Activated CD4-positive, alpha-beta T cell treated with anti-CD3 and anti-CD28 coated beads, Interleukin-10, Interleukin-2, amounts not matched to agents 100 ng/mL and 50 ng/mL, durations not matched to agents 16 hours and 8 hours (primary cell): ENCODE measurements at places on chromosomes 1 and 21.

DNA sequence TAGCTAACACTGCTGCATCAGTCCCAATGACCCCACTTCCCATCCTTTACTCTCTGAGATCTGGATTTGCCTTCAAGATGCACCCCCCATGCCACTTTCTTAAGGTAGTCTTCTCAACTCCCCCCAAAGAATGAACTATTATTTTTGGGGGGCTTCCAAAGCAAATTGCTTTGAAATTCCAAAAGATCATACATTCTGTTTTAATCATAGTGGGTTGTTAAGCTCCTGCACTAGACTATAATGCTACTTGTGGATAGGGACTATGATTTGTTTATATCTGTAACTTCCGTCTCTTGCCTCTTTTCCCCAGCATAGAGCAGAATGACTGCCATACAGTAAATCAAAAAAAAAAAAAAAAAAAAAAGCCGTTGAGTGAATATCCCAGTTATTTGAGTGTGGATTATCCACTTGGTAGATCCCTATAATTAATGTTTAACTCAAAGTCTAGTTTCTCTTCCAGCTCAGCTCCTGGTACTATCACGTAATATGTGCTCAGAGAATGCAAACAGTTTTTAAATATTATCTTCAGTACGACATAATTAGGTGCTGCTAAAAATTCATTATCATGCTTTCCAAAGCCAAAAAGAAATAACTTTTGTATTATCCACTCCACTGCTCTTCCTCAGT is 26.9 kb downstream of the KIRREL1 start:
- DNase-seq = no peak

DNA sequence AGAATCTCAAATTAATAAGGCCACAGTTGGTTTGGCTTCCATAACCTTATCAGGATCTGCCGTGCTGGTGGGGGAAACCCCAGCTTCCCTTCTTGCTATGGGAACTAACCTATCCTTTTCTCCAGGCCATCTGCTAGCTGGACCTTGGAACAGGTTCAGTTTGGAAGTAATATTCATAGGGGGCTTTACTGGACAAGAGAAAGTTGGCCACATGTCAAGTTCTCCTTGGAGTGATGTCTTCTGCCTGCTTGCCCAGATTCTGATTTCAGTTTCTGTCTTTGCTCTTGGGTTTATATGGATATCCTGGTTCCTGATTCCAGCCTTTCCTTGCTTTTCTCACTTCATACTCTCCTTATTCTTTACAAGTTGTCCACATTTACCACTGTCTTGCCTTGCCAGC is 279.6 kb downstream of the ASTN1 start:
- DNase-seq = no peak

DNA sequence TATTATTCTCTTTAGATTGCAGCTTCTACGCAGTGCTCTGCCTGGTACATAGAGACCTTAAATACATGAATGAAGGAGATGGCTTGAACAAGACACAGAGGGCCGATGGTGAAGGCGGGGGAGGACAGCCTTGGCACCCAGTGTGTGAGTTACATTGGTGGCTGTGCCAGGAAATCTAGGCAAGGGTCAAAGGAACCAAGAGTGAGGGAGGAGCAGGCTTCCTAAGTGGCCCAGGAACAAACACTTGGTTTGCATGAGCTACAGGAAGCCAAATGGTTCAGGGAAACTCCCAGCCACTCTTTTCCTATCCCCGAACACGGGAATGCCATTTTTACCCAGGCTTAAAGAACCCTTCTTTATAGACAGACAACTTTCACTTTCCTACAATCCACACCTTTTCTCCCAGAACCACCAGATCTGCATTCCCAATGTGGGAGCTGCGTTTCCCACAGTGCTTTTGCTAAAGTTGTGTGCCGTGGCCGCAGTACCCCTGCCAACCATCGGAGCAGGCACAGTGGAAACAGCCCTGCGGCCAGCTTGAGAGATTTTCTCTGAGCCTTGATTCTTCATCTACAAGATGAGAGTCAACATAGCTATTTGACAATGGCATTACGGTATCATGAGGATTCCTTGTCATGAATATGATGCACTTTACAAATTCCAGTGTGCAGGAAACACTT is 3.5 kb upstream of the CLEC20A start:
- no peak for DNase-seq

DNA sequence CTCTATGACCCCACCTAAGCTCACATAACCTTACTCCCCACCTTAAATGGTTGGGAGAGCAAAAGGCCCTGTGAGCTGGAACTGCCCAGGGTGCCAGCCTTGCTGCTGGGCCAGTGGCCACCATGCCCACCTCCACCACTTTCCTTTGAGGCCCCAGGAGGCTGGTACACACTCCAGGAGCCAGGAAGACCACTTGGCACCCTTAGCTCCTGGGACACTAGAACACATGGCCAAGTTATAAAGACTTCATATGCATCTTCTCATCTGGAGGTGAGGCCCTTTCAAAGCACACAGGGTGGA is 21.9 kb downstream of the CAPZB start:
- no peak for DNase-seq

- DNase-seq = peak; percentile 65
These were observed 14.0 kb upstream of the SYNC start for GRCh38 chr1:32716312-32717148.

DNA sequence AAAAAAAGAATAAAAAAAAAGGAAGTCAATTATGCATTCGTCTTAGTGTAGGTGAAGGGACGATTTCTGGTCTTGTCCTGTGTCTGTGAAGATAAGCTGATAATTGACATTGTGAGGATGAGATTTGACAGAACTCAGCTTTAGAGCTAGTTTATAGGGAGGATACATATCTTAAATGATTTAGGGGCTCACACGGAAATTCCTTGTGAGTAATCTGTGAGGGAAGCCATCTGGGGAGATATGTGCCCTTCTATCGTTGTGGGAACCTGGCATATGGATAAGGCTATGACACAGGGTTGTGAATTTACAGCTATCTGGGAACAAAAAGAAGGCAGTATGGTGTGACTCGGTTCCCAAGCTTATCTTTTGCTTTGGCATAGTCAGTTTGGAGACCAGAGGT is 71.1 kb downstream of the RABGAP1L start:
- DNase-seq = no peak

GRCh38 chr1:179968284-179968993 is 13.8 kb downstream of the CEP350 start:
- DNase-seq = no peak

- no peak for DNase-seq
These were observed 85.5 kb downstream of the PGBD5 start for GRCh38 chr1:230340526-230341161.

DNA sequence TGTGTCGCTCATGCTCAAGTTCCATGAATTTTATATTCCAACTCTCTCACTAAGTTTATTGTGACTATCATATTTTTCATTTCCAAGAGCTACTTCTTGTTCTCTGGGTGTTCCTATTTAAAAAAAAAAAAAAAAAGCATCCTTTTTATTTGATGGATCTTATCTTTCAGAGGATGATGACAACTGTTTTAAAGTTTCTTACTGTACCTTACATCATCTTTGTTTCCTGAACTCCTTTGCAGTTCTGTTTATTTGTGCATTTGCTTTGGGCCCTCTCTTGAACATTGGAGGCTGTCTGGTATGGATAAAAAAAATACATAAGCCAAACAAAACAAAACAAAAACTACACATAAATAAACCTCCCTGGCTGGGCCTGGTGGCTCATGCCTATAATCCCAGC is 32.1 kb upstream of the FAM20B start:
- DNase-seq = no peak

- DNase-seq = no peak
These were observed 16.4 kb downstream of the LDLRAD1 start for GRCh38 chr1:54001591-54001990.

- peak; percentile 3 for DNase-seq
These were observed 704 bp downstream of the ALG6 start for GRCh38 chr1:63368131-63368530.

- no peak for DNase-seq
These were observed 78.7 kb downstream of the ACTL8 start for GRCh38 chr1:17833661-17834501.

DNA sequence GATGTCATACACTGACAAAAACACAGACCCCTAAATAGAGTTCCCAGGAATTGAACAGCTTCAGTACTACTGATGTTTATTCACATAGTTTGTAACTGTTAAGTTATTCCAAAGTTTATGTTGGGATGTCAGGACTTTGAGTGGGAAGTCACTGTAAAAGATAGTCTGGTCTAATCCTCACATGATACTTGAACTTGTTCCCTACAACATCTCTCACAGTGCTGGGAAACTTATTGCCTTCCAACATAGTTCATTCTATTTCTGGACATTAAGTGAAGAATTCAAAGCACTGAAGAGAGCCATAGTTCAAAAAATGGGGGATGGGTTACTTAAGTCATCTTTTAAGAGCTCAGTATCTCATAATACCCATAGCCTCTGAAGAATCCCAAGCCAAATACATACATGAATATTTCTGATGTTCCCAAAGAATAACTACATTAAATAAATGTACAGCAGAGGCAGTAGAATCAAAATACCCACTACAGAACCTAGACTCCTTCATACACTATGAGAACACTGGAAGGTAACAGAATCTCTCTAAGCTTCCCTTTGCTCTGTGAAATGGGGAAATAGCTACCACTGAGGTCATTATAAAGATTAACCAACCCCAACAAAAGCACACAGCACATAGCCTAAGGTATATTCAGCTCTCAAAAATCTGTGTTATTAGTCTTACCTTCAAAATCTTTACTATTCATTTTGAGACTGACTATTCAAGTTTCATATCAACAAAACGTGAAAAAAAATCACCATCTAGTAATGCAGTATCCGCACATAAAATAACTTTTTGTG is 81.4 kb downstream of the ESRRG start:
- no peak for DNase-seq

GRCh38 chr1:93798291-93798690 is 80.7 kb downstream of the DNTTIP2 start:
- no peak for DNase-seq

DNA sequence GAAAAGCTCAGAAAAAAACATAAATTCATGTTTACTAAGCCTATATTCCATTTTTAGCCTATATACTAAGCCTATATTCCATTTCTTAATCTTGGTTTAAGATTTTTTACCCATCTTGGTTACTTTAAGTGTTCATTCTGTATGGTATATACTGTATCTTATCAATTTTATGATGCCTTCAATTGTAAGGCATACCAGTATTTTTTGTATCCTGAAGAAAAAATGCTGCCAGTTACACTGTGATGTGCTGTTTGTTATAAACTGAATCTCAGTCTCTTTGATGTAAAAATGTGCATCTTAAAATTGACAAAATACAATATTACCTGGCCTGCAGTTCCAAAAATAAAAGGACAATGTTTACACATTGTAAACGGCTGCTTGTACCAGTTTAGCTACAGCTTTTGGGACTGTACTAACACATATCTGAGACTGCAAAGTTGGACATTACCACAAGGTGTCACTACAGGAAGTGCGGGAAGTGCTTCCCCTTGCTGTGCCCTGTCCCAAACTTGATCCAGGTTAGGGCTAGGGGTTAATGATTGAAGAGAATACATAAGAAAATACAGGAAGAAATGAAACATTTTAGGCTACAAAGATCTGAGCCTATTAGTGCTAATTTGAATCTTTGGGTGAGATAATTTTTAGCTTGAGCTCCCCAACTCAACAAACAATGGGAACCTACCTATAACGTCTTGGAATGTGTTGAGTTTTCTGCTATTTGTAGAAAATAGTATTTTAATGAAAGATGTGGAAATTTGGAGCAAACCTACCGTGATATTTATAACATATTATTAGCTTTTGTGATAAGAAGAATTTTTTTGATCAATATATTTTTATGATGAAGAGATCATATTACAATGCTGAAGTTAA is 108.9 kb downstream of the LBR start:
- peak; percentile 38 for DNase-seq

DNA sequence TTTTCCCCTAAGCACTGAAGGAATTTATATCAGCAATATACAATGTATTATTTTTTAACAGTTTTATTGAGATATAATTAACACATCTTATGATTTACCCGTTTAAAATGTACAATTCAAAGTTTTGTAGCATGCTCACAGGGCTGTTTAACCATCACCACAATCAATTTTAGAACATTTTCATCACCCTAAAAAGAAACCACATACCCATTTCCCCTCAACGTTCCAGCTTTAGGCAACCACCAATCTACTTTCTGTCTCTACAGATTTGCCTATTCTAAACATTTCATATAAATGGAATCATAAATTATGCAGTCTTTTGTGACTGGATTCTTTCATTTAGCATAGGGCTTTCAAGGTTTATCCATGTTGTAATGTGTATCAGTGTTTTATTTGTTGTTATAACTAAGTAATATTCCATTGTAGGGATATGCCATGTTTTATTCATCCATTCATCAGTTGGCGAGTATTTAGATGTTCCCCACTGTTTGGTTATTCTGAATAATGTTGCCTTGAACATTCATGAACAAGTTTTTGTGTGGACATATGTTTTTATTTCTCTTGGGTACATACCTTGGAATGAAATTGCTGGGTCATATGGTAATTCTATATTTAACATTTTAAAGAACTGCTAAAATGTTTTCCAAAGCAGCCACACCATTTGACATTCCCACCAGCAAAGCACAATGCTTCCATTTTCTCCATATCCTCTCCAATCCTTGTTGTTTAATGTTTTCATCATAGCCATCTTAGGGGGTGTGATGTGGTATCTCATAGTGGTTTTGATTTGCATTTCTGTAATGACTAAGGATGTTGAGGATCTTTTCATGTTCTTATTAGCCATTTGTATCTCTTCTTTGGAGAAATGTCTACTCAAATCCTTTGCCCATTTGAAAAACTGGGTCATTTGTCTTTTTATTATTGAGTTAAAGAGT is 188.5 kb downstream of the TM2D1 start:
- DNase-seq = no peak

DNA sequence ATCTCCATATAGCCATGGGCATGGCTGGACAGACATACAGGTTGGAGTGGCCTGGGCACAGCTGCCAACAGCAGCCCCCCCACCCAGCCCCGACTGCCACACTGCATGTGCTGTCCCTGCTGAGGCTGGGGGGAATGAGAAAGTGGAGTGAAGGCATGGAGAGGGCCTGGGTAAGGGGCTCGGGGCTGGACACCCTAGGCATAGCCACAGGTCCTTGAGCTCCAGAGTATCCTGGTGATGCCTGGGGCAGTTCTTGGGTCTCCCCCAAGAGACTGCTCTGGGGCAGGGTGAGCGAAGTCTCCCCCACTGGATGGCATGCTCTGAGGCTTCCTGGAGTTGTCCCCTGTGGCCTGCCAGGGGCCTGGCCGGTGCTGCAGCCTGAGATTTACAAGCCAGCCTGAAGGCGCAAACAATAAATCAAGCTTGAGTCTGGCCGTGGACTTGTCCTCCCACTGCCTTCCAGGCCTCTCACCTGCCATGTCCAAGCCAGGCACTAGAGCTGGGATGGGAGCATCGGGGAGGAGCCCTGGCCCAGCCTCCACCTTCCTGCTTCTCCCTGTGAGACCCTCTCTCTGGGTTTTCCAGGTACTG is 53.6 kb downstream of the FOXO6 start:
- no peak for DNase-seq

- DNase-seq = peak; percentile 56
These were observed 59.6 kb downstream of the LUZP1 start for GRCh38 chr1:23108918-23109533.

- no peak for DNase-seq
These were observed 22.9 kb upstream of the IKBKE start for GRCh38 chr1:206447422-206447765.
